ENCODE measurements at places on chromosomes 7 and 10. TPM values are rescaled to one million over a fixed set of nuclear protein-coding genes. Genes with fewer than 3 reads are reported as not detected.

SPDYE9 gene
- total RNA-seq = not detected

UBTD1 gene
- 18.1 TPM for total RNA-seq

ZFYVE27 gene
- 33.2 TPM for total RNA-seq

H2BK1 gene
- total RNA-seq = 0.97 TPM

- no peak for DNase-seq
These were observed 66.0 kb upstream of the DUSP5 start for GRCh38 chr10:110431659-110432058.

GRCh38 chr10:96025566-96025965 lies 17.8 kb upstream of the CCNJ start:
- peak; percentile 76 for DNase-seq

DNA sequence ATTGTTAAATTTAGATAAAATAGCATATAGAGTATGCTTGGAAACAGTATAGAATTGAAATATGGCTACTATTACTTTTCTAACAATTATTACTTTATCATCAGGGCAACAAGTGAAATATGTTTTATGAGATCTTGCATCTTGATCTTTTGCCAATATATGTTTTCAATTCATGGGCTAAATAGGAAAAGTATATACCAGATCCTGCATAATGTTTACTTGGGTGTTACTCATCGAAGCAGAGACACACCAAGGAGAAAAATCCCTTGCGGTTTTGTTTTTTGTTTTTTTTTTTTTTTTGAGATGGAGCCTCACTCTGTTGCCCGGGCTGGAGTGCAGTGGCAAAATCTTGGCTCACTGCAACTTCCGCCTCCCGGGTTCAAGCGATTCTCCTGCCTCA lies 541.4 kb downstream of the SUGCT start:
- no peak for DNase-seq

DNA sequence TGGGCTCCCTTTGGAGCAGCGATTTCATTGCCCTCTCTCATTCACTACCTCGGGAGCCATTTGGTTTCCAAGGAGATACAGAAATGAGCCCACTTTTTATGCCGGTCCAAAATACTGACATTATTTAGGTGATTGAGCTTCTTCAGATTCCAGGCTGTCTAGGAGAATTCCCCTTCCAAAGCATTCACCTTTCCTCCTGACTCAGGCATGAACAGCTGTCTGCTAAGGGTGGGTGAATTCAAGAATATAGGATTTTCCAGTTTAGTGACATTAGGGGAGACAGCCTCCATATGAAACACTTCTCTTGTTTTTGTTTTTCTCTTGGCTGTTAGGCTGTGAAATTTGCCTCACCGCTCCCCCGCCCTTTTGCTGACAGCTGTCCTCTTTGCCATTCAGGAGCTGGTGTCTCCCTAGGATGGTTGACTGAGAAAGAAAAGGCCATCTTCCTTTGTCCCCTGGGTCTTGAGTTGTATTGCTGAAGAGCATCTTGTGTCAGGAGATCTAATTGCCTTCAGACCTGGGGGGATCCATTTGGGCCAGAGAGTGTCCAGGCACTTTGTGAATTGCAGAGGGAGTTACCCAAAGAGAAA lies 56.7 kb downstream of the LRRC4 start:
- DNase-seq = no peak
